ENCODE measurements at places on chromosomes 6 and 20. TPM values are rescaled to one million over a fixed set of nuclear protein-coding genes. Genes with fewer than 3 reads are reported as not detected.

The PDYN gene
- total RNA-seq: not detected

The PTCRA gene
- not detected for total RNA-seq

The FAM83C gene
- total RNA-seq: not detected

The SAMD5 gene
- 0.09 TPM for total RNA-seq

- DNase-seq: no peak
These were observed 171.7 kb downstream of the BACH2 start for GRCh38 chr6:90124874-90125510.

DNA sequence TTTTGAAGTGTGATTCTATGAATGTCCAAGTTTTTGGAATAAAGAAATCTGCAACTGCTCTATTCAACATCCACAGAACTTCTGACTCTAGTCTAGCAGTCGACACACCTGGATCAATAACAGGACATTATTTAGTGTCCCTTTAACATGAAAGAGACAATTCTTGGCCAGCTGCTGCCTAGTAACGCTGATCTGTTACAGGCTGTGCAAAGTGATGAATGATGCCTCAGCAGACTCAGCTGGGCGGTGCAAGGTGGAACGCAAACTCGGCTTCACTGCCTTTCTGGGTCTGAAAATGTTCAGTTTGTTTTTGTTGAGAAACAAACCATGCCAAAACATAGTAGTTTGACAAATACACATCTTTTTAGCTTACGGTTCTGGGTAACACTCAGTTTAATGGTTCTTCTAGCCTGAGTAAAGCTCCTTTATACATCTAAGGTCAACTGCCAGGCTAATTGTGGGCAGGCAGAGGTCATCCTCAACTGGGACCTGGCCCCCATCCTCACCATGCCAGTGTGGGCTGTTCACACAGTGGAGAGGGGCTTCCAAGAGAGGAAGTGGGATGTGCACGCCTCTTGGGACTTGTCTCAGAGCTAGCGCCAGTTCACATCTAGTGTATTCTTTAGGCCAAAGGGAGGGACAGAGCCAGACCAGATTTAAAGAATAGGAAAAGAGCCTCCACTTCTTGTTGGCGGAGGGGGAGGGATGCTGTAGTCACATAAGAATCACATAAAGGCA, 879.7 kb downstream of the QKI start:
- DNase-seq: no peak

- DNase-seq: no peak
These were observed 210.9 kb upstream of the ZFP64 start for GRCh38 chr20:52402514-52402913.

- peak; percentile 87 for DNase-seq
These were observed 72.2 kb downstream of the SASH1 start for GRCh38 chr6:148414836-148415235.

DNA sequence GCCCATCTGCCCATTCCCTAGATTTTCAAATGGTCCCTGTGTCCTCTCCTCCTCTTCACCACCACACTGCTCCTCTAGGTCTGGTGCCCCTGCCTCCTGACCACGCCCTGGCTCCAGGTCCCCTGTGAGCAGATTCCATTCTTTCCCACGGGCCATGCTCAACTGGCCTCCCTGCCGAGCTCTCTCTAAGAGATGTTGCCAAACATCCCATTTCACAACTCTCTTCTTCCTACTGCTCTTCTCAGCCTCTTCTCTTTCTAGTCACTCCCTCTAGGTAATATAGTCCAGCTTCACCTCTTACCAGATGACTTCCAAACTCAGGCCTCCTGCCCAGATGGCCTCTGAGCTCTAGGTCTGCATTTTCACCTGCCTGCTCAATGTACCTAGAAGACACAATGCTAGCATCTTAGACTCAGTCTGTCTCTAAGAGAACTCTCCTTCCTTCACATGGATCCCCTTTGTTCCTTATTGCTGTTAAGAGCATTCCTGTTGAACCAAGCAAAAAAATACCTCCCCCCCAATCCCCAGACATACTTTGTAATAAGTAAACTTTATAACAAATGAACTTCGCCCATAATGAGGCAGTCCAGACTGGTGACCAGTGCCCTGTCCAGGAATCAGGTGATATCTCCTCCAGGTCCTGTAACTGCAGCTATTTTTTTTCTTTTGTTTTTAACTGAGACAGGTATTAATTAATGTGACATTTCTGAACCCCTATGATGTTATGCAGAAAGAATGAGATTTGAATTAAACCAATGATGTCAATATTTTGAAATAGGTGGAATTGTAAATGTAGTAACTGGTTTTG, 79.0 kb downstream of the LYRM4 start:
- peak; percentile 8 for DNase-seq

GRCh38 chr20:41574802-41575389, 43.3 kb downstream of the CHD6 start:
- no peak for DNase-seq

- DNase-seq: peak; percentile 4
These were observed 53.7 kb downstream of the ANKRD60 start for GRCh38 chr20:58174708-58175280.

DNA sequence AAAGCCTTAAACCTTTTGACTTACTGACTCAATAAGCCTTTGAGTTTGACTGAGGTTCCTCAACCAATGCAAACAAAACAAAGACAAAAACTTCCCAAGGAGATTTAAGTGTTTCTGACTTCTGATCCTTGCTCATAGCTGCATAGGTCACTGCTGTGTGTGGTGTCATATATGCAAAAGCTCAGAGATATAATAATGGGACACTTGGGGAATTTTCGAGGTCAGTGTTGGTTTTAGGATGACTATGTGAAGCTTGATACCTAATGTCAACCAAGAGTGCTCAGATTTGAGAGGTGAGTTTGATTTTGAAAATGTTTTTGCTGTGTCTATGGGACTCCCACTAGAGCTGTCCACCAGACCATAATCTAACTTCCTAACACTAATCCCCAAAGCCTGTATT, 26.2 kb downstream of the ZKSCAN8 start:
- DNase-seq: no peak

GRCh38 chr20:60482221-60483008, 524.2 kb downstream of the CDH26 start:
- no peak for DNase-seq

DNA sequence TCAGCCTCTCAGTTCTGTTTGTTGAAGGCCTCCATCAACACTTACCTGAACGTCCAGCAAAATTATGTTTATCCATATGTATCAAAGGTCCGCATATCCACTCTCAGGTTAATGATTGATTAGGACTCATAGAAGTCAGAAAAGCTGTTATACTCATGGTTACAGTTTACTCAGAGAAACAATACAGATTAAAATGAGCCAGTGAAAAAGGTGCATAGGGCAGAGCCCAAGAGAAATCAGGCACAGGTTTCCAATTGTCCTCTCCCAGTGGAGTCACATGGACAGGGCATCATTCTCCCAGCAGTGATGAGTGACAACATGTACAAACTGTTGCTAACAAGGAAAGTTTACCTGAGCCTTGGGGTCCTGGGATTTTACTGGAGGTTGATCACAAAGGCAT, 36.2 kb downstream of the THEMIS start:
- DNase-seq: no peak

- DNase-seq: no peak
These were observed 181.9 kb upstream of the ARG1 start for GRCh38 chr6:131391116-131391515.

- DNase-seq: no peak
These were observed 44.2 kb downstream of the MAFB start for GRCh38 chr20:40644863-40645262.

DNA sequence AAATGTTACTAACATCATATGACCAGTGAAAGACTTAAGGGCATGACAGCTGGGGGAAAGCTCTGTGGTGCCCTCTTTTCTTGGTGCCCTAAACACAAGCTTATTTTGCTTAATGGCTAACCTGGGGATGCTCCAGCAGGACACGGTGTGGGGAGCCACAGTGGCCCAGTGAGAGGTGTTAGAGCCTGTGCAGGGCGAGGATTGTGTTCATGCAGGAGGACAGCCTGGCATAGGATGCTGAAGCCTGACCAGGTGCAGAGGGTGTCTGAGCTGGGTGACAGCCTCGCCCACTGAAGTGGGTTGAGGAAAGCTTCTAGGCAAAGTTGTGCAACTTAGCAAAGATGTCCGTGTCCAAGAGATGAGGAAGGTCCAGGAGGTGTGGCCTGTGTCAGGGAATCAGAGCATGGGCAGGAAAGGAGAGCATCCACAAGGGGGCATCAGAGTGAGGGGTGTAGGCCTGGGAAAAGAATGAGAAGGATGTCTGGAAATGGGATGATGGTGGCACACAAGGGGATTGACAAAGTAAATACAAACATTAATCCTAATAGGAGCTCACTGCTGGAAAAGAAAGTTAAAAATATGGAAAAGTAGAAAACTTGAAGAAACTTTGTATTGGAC, 33.9 kb downstream of the SLC17A4 start:
- peak; percentile 65 for DNase-seq
